ENCODE measurements at places on chromosomes 16 and 17.

- peak; percentile 64 for DNase-seq
Measured at GRCh38 chr17:29665481-29665810, 42.7 kb upstream of the CORO6 start.

DNA sequence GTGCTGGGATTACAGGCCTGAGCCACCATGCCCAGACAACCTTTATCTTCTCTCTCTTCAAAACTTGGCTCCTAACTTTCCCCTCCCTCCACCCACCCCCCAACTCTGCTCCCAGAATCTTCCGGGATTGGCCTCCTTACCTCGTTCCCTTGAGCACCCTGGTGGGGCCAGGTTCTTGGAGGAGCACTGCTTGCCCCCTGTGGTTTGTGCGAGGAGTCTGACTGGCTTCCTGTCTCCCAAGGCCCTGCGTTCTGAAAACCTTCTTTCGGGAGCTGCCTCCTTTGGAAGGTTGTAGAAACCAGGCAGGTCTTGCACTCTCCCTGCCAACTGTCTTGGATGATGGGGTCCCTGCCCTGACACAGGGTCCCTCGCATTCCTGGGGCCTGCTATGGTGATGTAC is 19.8 kb downstream of the PLXDC1 start:
- DNase-seq = no peak

DNA sequence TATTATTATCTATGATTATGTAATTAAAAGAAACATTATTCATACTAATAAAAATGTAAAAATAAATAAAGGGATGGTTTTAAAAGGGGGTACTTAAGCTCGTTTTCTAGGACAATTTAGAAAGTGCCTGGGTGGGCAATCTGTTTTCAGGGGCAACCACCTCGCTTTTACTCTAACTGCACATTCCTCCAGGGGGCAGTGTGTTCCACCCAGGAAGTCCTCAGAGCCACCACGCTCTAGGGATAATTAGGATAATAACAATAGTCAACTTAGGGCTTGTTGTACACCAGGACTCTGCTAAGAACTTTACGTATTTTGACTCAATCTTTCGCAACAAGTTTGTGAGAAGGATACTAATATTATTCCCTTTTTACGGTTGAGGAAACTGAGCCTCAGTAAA is 396.7 kb upstream of the MAF start:
- peak; percentile 6 for DNase-seq

GRCh38 chr16:48503779-48504178 is 106.2 kb downstream of the N4BP1 start:
- DNase-seq = no peak

Data from inflammatory macrophage treated with lipopolysaccharide for 1 hour (primary cell).